ENCODE measurements at places on chromosomes 7 and 10.

DNA sequence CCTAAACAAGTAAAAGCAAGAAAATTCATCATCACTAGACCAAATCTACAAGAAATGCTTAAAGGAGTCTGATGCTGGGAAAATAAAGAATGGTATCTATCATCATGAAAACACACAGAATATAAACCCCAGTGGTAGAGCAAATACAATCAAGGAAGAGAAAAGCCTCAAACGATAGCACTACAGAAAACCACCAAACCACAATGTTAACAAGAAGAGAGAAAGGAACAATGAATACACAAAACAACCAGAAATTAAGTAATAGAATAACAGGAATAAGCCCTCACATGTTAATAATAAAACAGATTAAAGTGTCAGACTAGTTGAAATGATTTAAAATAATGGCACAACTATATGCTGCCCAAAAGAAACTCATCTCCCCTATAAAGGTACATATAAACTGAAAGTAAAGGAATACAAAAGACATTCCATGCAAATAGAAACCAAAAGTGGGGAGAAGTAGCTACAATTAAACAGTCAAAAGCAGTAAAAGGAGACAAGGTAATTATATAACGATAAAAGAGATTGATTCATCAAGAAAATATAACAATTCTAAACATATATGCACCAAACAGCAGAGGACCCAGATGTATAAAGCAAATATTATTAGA is 77.3 kb downstream of the JMJD1C start:
- DNase-seq = no peak

DNA sequence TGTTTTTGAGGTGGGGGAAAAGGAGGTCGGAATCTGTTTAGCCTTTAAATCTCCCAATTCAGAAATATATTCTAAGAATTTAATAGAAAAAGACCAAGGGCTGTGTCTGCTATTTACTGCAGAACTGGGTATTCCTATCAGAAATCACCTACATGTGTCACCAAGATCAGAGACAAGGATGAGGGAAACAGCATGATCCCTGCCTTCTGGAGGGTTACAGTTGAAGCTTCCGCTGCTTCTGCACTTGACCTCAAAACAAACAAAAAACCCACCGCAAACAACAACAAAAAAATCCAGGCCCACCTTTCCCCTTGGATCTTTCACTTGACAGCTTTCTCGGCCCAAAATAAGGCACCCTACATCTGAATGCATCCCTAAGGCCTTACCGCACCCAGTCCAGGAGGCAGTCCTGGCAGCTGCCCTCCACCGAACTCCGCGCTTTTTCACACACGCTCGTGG is 750 bp upstream of the CDK14 start:
- no peak for DNase-seq

- DNase-seq = no peak
Observed at GRCh38 chr10:92972066-92972870, 88.3 kb upstream of the CYP26C1 start.

DNA sequence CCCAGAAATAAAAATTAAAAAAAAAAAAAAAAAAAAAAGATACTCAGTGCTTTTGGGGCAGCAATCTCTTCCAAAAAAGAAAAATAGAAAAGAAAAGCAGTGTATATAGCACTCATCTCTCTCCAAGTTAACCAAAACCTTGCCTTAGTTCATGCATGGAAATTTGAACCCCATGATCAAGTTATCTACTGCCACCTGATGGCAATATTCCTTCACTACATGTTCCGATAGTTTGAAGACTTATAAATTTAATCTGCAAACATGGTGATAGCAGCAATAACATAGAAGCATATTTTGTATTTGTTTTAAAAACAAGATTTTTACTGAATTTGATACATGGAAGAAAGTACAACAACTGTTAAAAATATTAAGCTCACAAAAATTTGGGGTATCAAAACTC is 48.6 kb upstream of the SLIT1 start:
- no peak for DNase-seq
